PC-9 (cell line): ENCODE measurements at places on chromosomes 11 and 22. TPM values are rescaled to one million over a fixed set of nuclear protein-coding genes. Genes with fewer than 3 reads are reported as not detected.

- no peaks in the 10 kb centered on the region for H3K36me3 ChIP-seq
- peaks cover 6% of the 10 kb centered on the region for H3K4me1 ChIP-seq
- no peak overlapping the region for H3K4me3 ChIP-seq
- H3K27me3 ChIP-seq, result no peaks in the 10 kb centered on the region
- no peak for DNase-seq
Observed at GRCh38 chr11:10392095-10393079, 62.7 kb upstream of the AMPD3 start.

UPB1 gene
- 0.17 and 0.80 TPM in 2 replicates for total RNA-seq

DMC1 gene
- 5.6 and 6.3 TPM in 2 replicates for total RNA-seq

DNA sequence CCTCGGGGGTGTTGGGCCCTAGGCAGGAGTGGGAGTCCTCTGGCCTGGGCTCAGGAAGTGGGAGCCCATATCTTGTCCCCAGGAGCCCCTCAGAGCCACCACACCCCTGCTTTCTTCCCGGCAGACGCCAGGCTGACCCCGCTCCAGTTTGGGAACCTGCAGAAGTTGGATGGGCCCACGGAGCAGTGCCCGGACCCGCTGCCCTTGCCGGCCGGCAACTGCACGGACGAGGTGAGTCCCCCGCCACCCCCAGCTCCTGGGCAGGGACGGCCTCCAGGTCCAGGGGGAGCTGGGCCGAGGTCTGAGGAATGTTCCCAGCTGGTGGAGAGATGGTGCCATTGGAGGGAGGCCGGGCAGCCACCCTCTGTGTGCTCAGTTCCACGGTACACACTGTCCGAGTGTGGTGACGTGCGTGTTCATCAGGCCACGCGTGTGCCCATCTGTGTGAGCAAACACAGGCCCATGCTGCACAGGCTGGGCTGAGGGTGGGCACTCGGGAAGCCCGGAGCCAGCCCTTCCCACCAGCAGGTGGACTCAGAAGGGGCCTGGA, 4.8 kb downstream of the MUC5B start:
- no peak for DNase-seq
- no peaks in the 10 kb centered on the region for H3K36me3 ChIP-seq
- H3K27me3 ChIP-seq, result no peaks in the 10 kb centered on the region
- H3K4me3 ChIP-seq, result no peak overlapping the region
- H3K27ac ChIP-seq, result no peak overlapping the region

DNA sequence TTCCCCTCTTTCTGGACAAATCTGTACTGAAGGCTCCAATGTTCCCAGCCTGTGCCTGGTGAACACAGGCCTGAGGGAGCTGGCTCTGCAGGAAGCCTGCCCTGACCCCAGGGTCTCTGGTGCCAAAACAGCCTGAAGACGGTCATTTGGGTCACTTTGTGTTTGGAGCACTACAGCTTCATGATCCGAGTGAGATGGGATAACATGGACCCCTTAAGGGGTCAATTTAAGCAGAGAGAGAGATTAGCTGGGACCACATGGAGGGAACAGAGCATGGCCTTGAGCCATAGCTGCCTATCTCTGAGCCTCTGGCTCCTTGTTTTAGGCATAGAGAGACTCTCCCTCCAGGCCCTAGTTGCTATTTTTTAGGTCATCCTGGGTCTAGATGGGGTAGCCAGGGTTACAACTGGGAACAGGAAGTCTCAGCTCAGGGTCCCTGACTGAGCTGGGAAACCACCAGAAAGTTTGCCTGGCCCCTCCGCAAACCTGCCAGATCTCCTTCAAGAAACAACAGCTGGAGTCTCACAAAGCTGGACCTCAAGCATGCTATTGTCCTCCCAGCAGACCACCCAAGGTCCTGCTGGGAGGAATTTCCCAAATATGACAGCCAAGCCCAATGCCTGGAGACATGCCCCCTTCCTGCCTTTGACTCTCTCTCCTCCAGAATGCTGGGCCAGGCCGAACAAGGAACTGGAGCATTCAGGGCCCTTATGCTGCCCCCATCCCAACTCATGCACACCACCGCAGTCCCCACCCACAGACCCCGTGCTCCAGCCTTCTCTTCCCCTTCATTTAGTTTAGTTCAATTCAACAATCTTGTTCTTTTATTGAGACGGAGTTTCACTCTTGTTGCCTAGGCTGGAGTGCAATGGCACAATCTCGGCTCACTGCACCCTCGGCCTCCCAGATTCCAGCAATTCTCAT, 4.0 kb downstream of the SLCO2B1 start:
- no peaks in the 10 kb centered on the region for H3K36me3 ChIP-seq
- H3K27me3 ChIP-seq, result peaks cover 27% of the 10 kb centered on the region
- H3K4me3 ChIP-seq, result no peak overlapping the region
- no peak for DNase-seq

- no peak overlapping the region for H3K27ac ChIP-seq
- no peak overlapping the region for H3K4me3 ChIP-seq
- H3K36me3 ChIP-seq, result no peaks in the 10 kb centered on the region
- H3K4me1 ChIP-seq, result no peaks in the 10 kb centered on the region
- no peak for DNase-seq
Observed at GRCh38 chr11:41040474-41040873, 419.0 kb downstream of the LRRC4C start.

- no peak overlapping the region for H3K4me3 ChIP-seq
- H3K27me3 ChIP-seq, result no peaks in the 10 kb centered on the region
- no peak for DNase-seq
- H3K4me1 ChIP-seq, result no peaks in the 10 kb centered on the region
- H3K36me3 ChIP-seq, result peaks cover 8% of the 10 kb centered on the region; the same call in 1 of the 2 replicates
- H3K27ac ChIP-seq, result no peak overlapping the region
Observed at GRCh38 chr11:108474664-108475463, 7.5 kb upstream of the C11orf65 start.

- DNase-seq, result no peak
- no peak overlapping the region for H3K4me3 ChIP-seq
- H3K36me3 ChIP-seq, result no peaks in the 10 kb centered on the region
- H3K27ac ChIP-seq, result no peak overlapping the region
- peaks cover 78% of the 10 kb centered on the region for H3K27me3 ChIP-seq
Observed at GRCh38 chr11:11407763-11408084, 54.7 kb upstream of the CSNK2A3 start.

DNA sequence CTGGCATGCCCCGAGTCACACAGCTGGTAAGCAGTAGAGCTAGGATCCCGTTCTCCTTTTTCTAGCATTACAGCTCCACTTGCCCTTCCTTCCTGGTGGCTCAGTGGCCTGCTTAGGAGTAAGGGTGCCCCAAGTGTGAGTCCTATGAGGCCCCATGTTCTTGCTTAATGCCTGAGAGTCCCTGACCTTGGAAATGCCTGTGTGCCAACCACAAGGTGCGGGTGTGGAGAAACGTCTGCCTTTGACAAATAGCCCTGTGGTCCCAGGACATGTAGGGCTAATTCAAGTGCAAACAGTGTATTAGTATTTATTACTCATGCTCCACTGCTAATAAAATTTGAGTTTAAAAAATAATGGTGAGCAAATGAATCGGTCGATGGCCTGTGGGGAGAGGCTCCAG, 18.4 kb downstream of the GRIK4 start:
- no peak for DNase-seq
- H3K36me3 ChIP-seq, result no peaks in the 10 kb centered on the region
- no peak overlapping the region for H3K4me3 ChIP-seq
- no peaks in the 10 kb centered on the region for H3K4me1 ChIP-seq

APOL4 gene
- not detected in 2 replicates for total RNA-seq

DNA sequence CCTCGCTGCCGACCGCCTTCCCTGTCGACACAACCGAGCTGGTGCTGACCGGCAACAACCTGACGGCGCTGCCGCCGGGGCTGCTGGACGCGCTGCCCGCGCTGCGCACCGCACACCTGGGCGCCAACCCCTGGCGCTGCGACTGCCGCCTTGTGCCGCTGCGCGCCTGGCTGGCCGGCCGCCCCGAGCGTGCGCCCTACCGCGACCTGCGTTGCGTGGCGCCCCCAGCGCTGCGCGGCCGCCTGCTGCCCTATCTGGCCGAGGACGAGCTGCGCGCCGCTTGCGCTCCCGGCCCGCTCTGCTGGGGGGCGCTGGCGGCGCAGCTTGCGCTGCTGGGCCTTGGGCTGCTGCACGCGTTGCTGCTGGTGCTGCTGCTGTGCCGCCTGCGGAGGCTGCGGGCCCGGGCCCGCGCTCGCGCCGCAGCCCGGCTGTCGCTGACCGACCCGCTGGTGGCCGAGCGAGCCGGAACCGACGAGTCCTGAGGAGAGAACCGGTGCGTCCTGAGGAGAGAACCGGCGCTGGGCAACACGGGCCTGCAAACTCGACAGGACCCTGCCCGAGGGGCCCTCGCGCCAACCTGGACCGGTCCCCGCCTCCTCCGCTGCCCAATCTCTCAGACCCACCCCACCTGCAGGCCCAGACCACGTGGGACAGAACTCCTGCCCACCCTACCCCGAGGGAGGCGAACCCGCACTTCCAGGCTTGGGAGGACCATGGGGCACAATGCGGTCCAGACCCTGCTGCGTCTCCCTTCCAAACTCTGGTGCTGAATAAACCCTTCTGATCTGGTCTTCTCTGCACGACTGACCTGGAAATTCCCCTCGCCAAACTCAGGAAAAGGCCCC, 866 bp downstream of the GP1BB start:
- 0 out of 2 replicates have a peak, but pooled peaks cover 3% of the 10 kb centered on the region for H3K27me3 ChIP-seq
- H3K4me3 ChIP-seq, result peak overlapping the region; percentile 3; the same call in 1 of the 2 replicates
- peak; percentile 38 for DNase-seq
- no peaks in the 10 kb centered on the region for H3K36me3 ChIP-seq

C22orf31 gene
- not detected in 2 replicates for total RNA-seq

DNA sequence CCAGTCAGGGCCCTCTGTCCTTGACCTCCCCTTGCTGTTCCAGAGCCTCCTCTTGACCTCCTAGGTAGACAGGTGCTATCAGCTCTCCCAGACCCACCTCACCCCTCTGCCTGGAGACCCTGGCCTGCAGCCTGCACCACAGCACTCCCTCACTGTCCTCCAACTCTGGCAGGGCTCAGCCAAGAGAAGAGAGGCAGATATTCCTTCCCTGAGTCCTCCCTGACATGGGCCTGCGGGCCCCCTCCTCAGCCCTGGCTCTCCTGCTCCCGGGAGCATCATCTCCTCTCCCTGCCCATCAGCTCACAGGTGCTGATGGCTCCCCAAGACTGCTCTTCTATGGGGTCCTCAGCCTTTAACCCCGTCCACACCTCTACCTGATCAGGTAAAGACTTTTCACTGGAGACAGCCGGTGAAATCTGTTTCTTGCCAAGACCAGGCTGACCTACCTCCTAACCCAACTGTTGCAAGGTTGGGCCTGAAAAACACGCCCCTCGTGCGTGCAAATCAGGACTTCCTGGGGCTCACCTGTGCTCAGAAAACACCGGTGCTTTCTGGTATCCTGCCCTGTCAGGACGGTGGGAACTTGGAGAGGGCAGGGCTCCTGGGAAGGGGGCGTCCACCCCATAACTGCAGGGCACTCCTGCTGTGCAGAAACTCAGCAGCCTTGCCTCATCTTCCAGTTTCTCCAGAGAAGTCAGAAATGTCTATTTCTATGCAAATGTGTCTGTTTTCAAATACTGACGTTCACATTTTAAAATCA, 160.7 kb downstream of the SHANK2 start:
- no peak overlapping the region for H3K4me3 ChIP-seq
- DNase-seq, result no peak
- H3K4me1 ChIP-seq, result peaks cover under 1% of the 10 kb centered on the region; the same call in 1 of the 2 replicates
- no peak overlapping the region for H3K27ac ChIP-seq

DNA sequence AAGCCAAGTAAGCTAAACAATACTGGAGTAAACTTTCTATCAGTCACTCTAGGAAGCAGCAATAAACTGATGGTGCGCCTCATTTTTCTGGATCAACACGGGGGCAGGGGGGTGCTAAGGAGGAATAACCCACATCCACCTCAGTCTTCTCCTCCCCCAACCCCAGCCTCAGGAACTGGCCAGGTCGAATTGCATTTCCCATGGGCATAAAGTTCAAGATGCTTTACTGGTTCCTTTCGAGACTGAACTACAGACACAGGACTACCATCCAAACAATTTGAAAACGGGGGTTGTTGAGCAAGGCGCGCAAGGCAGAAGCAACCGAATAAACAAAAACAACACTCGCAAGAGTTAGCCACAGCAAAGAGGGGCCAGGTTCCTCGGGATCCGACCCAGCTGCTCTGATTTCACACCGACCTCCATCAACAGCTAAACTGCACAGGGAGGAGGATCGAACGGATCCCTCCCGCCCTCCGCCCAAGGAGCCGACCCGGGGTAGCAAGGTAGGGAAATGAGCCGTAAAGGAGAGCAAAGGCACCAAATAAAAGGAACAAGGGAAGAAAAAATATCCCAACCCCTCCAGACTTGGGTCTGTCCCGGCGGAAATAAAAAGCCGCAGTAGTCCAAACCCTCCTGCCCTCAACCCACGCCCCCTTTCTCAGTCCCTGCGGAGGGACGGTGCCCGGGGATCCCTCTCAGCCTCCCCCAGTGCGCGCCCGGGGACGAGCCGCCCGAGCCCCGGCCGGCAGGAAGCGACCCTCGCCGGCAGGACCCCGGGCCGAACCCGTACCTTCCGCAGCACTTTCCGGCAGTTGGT, 801 bp downstream of the SESN3 start:
- no peak overlapping the region for H3K27ac ChIP-seq
- DNase-seq, result peak; percentile 1
- H3K27me3 ChIP-seq, result peaks cover 26% of the 10 kb centered on the region; the same call in 1 of the 2 replicates
- H3K4me3 ChIP-seq, result peak overlapping the region; percentile 52; the same call in 1 of the 2 replicates
- H3K4me1 ChIP-seq, result no peaks in the 10 kb centered on the region; the same call in 1 of the 2 replicates

- no peaks in the 10 kb centered on the region for H3K36me3 ChIP-seq
- H3K4me3 ChIP-seq, result no peak overlapping the region
- no peak overlapping the region for H3K27ac ChIP-seq
- DNase-seq, result no peak
Observed at GRCh38 chr11:65060913-65061408, 2.6 kb upstream of the NAALADL1 start.

GRCh38 chr11:74863410-74863809, 85.5 kb downstream of the XRRA1 start:
- no peaks in the 10 kb centered on the region for H3K4me1 ChIP-seq
- H3K4me3 ChIP-seq, result no peak overlapping the region
- DNase-seq, result no peak

DNA sequence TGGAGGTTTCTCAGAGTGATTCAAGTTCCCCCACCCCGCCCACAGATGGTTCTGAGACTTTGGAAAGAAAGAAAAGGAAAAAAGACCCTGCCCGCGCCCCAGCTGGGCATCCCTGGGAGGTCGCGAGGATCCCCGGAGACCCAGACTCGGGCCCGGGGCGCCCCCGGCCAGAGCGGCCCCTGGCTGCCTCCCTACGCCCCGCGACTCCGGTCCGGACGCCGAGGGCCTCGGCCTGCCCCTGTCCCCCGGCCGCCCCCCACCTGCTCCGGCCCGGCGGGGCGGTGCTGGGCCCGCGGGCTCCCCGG, 2.3 kb upstream of the AIFM3 start:
- H3K36me3 ChIP-seq, result no peaks in the 10 kb centered on the region
- no peak overlapping the region for H3K4me3 ChIP-seq
- no peaks in the 10 kb centered on the region for H3K4me1 ChIP-seq
- H3K27me3 ChIP-seq, result no peaks in the 10 kb centered on the region
- no peak for DNase-seq

GGTLC2 gene
- not detected in 2 replicates for total RNA-seq
